CD4-positive, alpha-beta T cell (primary cell): ENCODE measurements at places on chromosomes 3 and 15.
A peak's percentile ranks its signal among the peaks of the same experiment; 100 is the strongest.

- DNase-seq, result peak; percentile 72
These were observed 10.7 kb upstream of the SPTBN5 start for GRCh38 chr15:41904541-41905005.

GRCh38 chr3:176262071-176262470, 935.2 kb downstream of the TBL1XR1 start:
- DNase-seq, result no peak

DNA sequence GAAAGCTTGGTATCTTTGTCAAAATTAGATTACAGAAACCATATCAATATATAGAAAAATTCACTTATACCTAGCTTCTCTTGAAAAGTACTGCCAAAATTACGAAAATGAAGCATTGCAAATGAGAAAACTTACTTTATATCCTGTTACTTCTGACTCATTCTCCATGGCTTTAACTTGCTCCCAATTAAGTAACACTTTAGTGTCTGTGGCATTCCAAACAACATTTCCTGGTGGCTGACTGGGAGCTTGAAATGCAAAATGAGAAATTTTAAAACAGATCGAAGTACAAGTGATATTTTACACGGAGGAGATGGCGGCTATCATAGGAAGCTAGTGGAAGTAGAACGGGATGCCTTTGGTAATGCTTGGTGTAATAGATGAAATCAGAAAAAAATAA, 347.3 kb downstream of the CNTN3 start:
- no peak for DNase-seq

DNA sequence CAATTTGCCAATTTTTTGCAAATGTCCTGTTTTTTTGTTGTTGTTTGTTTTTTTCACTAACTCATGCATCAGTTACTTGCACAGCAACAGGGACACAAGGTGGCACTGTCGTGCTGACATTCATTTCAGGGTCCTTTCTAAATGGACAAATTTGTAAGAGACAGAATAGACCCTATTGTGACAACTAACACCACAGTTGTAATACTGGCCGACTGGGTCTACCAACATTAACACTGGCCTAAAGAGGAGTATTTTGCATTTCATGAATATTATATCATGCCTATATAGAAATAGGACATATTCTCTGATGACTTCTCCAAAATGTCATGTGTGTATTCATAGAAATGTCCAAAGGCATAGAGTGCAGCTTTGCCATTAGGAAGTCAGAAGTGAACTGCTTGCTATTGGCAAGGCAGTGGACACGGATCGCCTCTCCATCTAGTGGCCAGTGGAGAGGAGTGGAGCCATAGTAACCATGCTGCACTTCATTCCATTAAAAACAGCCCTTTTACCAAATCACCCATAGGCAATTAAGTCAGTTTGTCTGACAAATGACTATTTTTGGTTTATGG, 54.8 kb downstream of the ZBTB20 start:
- DNase-seq, result peak; percentile 56

- no peak for DNase-seq
These were observed 65.1 kb downstream of the ZNF445 start for GRCh38 chr3:44412365-44412764.

- no peak for DNase-seq
These were observed 213.2 kb upstream of the RGMA start for GRCh38 chr15:93302080-93302765.
